ENCODE measurements at places on chromosomes 3 and 15.

- DNase-seq: no peak
Measured at GRCh38 chr15:41917767-41918430, 24.0 kb upstream of the SPTBN5 start.

GRCh38 chr3:109114746-109115145, 3.2 kb downstream of the MORC1 start:
- no peak for DNase-seq

DNA sequence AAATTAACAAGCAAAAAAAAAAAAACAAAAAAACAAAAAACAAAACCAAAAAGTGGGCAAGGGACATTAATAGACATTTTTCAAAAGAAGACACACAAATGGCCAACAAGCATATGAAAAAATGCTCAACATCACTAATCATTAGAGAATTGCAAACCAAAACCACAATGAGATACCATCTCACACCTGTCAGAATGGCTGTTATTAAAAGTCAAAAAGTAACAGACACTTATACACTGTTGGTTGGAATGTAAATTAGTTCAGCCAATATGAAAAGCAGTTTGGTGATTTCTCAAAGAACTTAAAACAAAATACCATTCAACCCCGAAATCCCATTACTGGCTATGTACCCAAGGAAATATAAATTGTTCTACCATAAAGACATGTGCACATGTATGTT, 222.4 kb upstream of the CD96 start:
- DNase-seq: no peak

GRCh38 chr3:94694894-94695293, 632.0 kb downstream of the NSUN3 start:
- no peak for DNase-seq

GRCh38 chr3:464255-464654, 267.7 kb downstream of the CHL1 start:
- no peak for DNase-seq

DNA sequence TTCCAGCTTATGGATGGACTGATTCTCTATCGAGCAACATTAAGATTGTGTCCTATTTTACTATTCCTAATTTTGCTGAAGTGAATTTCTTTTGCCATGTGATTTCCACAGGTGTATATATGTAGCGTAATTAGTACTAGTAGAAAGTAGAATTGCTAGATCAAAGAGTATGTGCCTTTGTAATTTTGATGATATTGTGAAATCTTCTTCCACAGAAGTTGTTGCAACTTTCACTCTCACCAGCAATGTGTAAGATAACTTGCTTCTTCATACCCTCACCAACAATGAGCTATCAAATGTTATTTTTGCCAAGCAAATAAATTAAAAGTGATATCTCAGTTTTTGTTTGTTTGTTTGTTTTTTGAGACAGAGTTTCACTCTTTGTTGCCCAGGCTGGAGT, 5.4 kb downstream of the PGBD4 start:
- DNase-seq: no peak

GRCh38 chr15:82020625-82021394, 25.0 kb downstream of the MEX3B start:
- DNase-seq: no peak
